Colonic mucosa (tissue), 4 donors: ENCODE measurements at places on chromosomes 1 and 21.

DNA sequence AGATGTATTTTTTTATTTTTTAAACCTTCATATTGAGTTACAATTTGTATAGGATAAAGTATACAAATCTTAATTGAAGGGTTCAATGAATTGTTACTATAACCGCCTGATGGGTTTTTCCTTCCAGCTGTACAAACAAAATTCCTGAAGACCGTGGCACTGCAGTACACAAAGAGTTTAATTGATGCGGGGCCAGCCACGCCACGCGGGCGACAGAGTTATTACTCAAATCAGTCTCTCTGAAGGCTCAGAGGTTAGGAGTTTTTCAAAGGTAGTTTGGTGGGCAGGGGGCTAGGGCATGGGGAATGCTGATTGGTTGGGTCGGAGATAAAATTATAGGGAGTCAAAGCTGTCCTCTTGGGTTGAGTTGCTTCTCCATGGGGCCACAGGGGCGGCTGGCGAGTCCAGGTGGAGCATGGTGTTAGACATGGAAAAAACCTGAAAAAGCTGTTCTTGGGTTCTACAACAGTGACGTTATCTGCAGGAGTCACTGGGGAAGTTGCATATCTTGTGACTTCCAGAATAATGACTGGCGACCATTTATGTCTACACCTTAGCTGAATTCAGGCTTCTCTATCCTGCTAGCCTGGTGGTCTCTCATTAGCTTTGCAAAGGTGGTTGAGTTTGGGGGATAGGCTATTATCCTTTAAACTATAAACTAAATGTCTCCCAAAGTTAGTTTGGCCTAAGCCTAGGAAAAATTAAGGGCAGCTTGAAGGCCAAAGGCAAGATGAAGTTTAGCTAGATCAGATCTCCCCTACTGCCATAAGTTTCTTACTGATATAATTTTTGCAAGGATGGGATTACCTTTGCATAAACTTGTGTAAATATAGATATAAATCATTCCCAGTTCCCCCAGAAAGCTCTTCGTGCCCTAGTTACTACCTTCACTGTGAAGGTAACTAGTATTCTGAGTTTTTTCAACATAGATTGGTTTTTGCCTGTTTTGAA lies 13.0 kb upstream of the TMEM9 start:
- no peak for DNase-seq

DNA sequence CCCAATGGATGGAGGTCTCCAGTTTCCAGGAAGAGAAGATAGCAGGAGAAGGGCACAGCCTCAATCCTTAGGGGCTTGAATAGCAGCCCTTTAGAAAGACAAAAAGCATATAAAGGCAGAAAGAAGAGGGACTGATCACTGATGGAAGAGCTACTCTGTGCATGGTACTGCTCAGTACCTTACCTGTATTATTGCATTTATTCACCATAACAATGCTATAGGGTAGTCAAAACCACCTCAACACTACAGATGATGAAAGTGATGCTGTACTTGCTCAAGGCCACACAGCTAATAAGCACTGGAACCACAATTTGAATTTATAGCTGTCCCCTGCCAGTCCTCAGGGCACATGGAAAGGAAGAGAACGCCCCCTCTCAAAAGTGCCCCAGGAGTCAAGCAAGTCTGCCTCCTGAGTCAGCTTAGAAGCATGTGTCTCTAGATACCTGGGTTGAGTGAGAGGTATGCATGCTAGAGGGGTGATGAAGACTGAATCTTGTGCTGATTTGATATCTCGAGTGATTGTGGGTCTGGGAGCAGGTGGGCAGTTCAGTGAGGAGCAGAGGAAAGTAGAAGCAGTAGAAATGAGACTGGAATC lies 13.6 kb downstream of the DDAH1 start:
- no peak for DNase-seq

DNA sequence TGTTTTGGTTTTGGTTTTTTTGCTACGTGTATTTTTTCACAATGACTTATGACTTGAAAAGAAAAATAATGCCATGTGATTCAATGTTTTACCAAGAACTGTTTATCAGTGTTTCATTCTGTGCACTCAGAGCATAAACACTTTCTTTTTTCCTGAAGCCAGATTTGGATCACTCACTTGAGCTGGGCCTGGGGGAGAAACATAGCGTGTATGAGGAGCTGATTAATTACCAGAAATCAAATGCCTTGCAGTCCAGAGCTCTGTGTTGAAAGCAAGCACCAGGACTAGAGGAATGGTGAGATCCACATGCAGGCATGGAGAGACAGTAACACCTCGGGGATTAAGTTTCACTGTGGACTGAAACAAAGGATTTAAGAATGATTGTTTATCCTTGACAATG lies 642.1 kb upstream of the ADGRL2 start:
- no peak for DNase-seq

DNA sequence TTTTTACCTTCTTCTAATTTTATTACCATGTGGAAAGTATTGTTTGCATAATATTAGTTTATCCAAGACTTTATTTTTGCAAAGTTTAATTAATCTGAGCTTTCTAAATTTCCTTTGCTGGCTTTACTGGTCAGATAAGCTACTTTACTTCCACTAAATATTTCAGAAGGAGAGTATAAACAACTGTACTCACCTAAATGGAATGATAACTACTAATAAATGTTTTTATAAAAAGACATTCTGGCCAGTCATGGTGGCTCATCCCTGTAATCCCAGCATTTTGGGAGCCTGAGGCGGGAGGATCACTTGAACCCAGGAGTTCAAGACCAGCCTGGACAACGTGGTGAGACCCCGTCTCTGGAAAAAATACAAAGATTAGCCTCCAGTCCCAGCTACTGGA lies 36.0 kb downstream of the ATP8B2 start:
- DNase-seq: no peak

GRCh38 chr21:25908495-25908894 lies 173.7 kb downstream of the GABPA start:
- no peak for DNase-seq

DNA sequence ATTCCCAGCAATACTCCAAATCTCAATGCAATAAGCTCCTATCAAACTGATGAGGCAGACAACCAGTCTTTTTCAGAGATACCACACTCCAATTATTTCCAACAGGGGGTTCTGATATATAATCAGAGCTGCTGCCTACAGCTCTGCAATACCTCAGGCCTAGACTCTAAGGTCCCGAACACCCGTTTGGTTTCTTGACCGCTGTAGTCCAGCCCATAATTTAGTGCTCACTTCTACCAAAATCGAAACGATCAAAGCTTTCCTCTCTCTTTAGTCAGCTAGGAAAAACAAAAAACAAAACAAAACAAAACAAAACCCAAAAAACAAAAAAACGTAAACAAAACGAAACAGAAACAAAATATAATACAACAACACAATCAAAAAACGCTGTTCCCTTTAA lies 453.0 kb downstream of the NEGR1 start:
- DNase-seq: no peak

DNA sequence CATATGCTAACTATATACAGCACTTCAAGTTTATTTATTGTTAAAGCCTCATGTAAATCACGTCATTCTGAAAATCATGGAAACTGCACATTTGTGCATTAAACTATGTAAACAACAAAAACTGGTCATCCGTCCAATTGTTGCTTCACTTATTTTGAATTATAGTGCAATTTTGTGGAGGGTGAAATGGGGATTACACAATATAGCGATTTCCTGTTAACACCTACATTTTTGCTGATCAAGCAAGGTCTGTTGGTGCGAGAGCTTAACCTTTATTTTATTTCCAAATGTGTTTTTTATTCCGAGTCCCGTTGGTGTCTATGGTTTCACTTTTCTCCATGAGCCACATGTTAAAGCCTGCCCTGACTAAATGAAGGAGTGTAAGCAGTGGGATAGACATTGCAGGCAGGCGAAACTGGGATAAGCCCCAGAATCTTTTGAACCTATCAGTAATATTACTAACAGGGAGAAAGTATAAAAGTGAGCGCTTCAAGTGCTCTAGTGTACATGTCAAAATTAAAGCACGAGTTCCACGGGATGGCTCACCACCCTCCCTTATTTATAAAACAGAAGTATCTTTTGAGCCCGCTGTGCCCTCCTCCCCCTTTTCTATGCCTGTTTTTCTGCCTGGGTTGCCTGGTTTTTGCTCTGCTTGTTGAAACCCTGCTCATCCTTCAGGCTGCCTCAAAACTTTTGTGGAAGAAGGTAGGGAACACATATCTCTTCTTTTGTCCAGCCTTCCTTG lies 120.7 kb downstream of the NFIA start:
- DNase-seq: no peak

- no peak for DNase-seq
These were observed 47.2 kb downstream of the ATP6V1G3 start for GRCh38 chr1:198493329-198493728.

DNA sequence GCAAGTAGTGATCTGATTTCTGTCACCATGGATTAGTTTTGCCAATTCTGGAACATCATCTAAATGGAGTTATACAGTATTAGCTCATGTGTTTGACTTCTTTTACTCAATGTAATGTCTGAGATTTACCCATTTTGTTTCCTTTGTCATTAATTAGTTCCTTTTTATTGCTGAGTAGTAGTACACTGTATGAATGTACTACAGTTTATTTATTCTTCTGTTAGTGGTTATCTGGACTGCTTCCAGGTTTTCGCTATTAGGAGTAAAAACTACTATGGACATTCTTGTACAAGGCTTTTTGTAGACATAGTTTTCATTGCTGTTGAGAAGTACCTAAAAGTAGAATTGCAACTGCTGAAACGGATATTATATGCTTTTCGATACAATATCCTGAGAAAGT lies 14.1 kb downstream of the SUCO start:
- no peak for DNase-seq

GRCh38 chr1:12081648-12082396 lies 18.7 kb downstream of the TNFRSF8 start:
- no peak for DNase-seq

- no peak for DNase-seq
These were observed 30.3 kb downstream of the TEX35 start for GRCh38 chr1:178543290-178543607.

DNA sequence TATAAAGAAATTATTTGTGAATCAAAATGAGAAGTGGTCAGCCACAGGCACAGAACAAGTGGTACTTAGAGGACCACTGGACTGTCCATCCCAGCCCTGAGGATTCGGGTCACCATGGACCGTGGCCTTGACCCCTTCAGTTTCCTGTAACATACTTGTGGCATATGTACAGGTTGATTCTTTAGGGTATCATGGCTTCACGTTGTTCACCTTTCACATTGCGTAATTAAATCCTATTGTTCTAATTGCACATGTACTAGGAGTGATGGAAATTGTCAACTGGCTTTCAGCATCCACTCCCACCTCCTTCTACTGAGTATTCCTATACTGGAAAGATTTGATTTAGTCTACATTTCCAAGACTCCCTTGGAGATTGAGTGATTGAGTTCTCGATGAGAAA lies 148.3 kb upstream of the GJB5 start:
- no peak for DNase-seq

DNA sequence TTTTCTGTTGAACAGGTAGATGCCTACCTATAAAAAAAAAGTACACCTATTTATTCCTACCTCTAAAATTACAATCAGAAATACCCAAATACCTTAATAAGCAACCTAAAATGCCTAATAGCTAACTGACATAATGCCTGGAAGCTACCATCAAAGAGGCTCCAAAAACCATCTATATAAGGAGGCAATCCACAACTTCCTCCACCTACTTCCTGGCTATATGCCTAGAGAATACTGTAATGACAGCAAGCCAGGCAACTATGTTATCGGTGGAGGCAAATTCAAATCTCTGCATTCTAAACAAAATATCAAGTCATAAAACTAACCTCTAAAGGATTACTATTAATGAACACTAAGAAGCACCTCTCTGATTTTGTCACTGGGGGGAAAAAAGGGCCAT lies 10.1 kb downstream of the ZNF644 start:
- no peak for DNase-seq

- no peak for DNase-seq
These were observed 101.5 kb upstream of the COL24A1 start for GRCh38 chr1:86258101-86258500.

DNA sequence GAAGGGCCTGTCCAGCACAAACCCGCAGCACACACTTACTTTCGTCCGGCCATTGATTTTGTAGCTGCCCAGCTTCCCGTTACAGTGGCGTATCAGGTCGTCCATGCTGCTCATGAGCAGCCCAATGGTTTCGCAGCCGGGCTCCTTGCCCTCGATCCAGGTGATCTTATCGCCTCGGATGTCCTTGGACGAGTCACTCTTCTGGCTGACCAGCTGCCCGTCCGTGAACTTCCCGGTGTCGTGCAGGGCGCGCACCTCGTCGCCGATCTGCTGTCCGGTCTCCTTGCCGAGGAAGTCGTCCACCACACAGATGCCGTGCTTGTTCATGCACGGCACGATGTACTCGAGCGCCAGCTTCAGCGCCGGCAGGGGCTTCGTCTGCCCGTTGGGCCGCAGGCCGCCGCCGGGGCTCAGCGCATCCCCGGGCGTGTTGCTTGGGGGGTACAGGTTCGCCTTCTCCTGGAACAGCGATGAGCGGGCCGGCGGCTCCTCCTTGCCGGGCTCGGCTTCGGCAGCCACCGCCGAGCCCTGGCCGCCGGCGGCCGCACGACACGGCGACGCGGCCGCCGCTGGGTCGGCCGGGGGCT lies 1.0 kb downstream of the EGLN1 start:
- DNase-seq: peak; percentile 57

GRCh38 chr1:53076165-53076564 lies 14.2 kb downstream of the PODN start:
- no peak for DNase-seq

GRCh38 chr1:3351449-3352298 lies 102.8 kb upstream of the ARHGEF16 start:
- DNase-seq: no peak

- no peak for DNase-seq
These were observed 62.1 kb downstream of the CACNA1E start for GRCh38 chr1:181545395-181545794.

DNA sequence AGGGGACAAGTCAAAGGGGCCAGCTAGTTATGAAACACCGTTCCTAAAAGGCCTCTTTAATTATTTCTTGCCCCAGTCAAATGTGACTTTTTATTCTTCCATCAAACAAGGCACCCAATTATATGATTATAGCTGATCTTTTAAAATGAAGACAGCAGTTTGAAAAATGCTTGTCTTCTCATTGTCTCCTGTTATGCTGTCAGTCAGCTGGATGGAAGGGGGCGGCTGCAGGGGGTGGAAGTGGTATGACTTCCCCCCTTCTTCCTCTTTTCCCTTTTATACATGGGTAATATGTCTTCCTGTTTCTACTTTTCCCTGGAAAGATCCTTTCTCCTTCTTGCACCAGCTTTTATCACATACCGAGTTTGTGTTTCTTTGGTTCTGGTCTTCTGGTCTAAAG lies 25.8 kb upstream of the KCNA10 start:
- no peak for DNase-seq

DNA sequence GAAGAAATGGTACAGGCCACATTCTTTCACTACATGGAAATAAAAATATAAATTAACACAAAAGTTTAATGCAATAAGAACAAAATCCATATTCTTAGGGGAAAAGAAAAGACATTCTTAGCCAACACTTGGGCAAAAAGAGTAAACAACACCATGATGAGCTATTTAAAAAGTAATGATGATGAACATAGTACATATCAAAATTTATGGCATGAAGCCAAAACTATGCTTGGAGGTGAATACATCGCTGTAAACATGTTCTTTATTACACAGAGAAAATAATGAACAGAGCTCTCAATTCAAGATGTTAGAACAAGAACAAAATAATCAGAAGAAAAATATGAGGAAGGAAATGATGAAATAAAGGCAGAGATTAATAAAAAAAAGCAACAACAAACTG lies 158.2 kb downstream of the ZSCAN20 start:
- no peak for DNase-seq
